Lower leg skin (tissue), 4 donors: ENCODE measurements at places on chromosomes 11 and 22. TPM values are rescaled to one million over a fixed set of nuclear protein-coding genes. Genes with fewer than 3 reads are reported as not detected.

FOLR2 gene
- total RNA-seq, result 8.3 TPM

C22orf15 gene
- not detected for total RNA-seq

ALDH3B2 gene
- 221 TPM for total RNA-seq

RPL3 gene
- 3,362 TPM for total RNA-seq

RPS6KB2 gene
- 264 TPM for total RNA-seq

UBQLN3 gene
- total RNA-seq, result 0.13 TPM
